ENCODE measurements at places on chromosomes 4 and X. TPM values are rescaled to one million over a fixed set of nuclear protein-coding genes. Genes with fewer than 3 reads are reported as not detected.

- no peak overlapping the region for H3K4me3 ChIP-seq
- DNase-seq: no peak
- H3K36me3 ChIP-seq: no peaks in the 10 kb centered on the region
- no peaks in the 10 kb centered on the region for H3K27me3 ChIP-seq
- no peak overlapping the region for H3K27ac ChIP-seq
Measured at GRCh38 chr4:17096692-17097091, 198.2 kb upstream of the LDB2 start.

- H3K4me1 ChIP-seq: no peaks in the 10 kb centered on the region
- H3K36me3 ChIP-seq: no peaks in the 10 kb centered on the region
- no peak overlapping the region for H3K4me3 ChIP-seq
- DNase-seq: no peak
Measured at GRCh38 chr4:53916431-53916889, 147.9 kb downstream of the CHIC2 start.

DNA sequence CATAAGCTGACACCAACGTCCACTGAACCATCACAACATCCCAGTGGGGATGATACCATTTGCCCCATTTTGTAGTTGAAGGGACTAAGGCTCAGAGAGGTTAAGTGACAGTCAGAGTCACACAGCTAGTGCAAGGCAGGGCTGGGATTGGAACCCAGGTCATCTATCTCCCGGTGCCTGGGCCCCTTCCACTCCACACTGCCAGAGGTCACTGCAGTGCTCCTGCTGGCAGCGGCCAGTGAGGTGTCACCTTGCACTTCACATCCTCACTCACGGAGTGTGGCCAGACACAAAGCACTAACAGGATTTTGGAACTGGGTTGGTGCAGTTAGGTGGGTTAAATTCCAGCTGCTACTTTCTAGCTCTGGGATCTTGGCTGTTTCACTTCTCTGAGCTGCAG is 118.7 kb downstream of the ENPP6 start:
- no peaks in the 10 kb centered on the region for H3K4me1 ChIP-seq
- H3K27ac ChIP-seq: no peak overlapping the region
- no peak for DNase-seq
- H3K36me3 ChIP-seq: no peaks in the 10 kb centered on the region

GRCh38 chrX:6472652-6473342 is 62.1 kb downstream of the VCX3A start:
- H3K27me3 ChIP-seq: no peaks in the 10 kb centered on the region
- H3K27ac ChIP-seq: no peak overlapping the region
- no peak overlapping the region for H3K4me3 ChIP-seq
- H3K4me1 ChIP-seq: no peaks in the 10 kb centered on the region
- DNase-seq: no peak
- H3K36me3 ChIP-seq: no peaks in the 10 kb centered on the region

DNA sequence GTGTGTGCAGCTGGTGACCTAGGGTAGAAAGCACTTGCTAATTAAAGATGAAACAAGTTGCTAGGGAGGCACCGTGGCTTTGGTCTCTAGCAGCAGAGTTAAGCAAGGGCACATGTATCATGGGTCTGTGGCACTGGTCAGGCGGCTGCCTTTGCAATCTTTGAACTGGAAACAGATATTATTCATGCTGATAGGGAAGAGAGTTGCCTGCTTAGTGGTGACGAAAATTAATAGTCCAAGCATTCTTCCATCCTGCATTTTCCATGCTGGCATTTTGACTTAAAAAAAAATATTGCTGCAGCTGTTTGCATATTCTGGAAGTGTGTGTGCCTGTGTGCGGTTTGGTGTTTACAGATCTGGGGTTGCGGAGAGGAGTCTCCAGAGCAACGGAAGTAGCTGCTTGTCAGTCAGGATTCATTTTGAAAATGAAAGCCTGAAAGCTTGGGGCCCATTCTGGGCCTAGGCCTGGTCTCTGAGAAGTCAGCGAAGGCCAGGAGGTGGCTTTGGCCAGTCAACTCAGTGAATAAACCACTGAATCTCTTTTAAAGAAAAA is 2.3 kb upstream of the SOWAHD start:
- no peak overlapping the region for H3K27ac ChIP-seq
- no peaks in the 10 kb centered on the region for H3K27me3 ChIP-seq
- no peak for DNase-seq
- H3K4me3 ChIP-seq: no peak overlapping the region
- no peaks in the 10 kb centered on the region for H3K36me3 ChIP-seq

DNA sequence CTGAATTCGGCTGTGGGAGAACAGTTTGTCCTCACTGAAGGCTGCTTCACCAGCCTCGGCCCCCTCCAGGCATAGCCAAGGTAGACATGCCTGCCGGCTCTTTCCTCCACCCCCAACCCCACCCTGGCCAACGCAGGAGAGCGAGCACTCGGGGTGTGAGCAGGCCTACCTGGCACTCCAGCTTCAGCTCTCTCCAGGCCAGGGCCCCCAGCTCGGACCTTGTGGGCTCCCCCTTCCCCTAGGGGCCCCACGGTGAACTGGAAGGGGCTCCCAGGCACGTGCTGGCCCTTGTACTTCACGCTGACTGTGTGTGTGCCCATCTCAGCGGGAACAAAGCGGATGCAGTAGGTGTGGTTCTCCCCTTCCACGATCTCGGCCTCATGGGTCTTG is 22.4 kb downstream of the FLNA start:
- no peak overlapping the region for H3K4me3 ChIP-seq
- H3K4me1 ChIP-seq: no peaks in the 10 kb centered on the region
- H3K27ac ChIP-seq: no peak overlapping the region
- H3K36me3 ChIP-seq: peaks cover 48% of the 10 kb centered on the region

GRCh38 chr4:1771555-1772305 is 21.4 kb upstream of the FGFR3 start:
- no peaks in the 10 kb centered on the region for H3K27me3 ChIP-seq
- H3K27ac ChIP-seq: no peak overlapping the region
- no peaks in the 10 kb centered on the region for H3K36me3 ChIP-seq
- DNase-seq: no peak
- H3K4me1 ChIP-seq: peaks cover 4% of the 10 kb centered on the region

DNA sequence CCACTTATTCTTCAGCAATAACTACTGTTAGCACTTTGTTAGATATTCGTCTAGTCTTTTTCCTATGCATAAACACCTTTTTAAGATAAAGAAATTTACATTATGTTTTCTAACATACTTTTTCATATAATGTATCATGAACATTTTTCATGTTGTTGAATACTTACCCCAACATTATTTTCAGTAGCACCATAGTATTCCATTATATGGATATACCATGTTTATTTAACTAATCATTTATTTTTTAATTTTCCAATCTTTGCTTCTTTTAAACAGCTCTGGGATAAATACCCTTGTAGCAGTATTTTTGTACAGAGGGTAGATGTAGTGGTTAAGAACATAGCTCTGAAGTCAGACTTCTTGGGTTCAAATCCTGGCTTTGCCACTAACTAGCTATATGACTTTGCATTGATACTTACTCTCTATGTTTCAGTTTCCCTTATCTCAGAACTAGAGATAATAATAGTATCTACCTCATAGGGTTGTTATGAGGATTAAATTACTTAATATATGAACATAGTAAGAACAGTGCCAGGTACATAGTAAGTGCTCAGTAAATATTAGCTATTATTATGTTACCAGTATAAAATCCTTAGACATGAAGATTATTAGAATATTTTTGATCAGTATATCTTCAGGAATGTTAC is 11.3 kb downstream of the EXOC1 start:
- H3K36me3 ChIP-seq: peaks cover 20% of the 10 kb centered on the region
- DNase-seq: no peak
- H3K27me3 ChIP-seq: no peaks in the 10 kb centered on the region
- no peaks in the 10 kb centered on the region for H3K4me1 ChIP-seq
- H3K4me3 ChIP-seq: no peak overlapping the region

GRCh38 chrX:149650162-149650561 is 18.6 kb upstream of the TMEM185A start:
- H3K4me3 ChIP-seq: no peak overlapping the region
- no peak overlapping the region for H3K27ac ChIP-seq
- no peaks in the 10 kb centered on the region for H3K4me1 ChIP-seq
- no peaks in the 10 kb centered on the region for H3K27me3 ChIP-seq

SPRY1 gene
- 67.0 TPM for total RNA-seq

SHROOM4 gene
- total RNA-seq: 7.4 TPM

CTAG1A gene
- not detected for total RNA-seq

MANBA gene
- total RNA-seq: 49.6 TPM

All from thyroid gland (tissue), 4 donors.